ENCODE measurements at places on chromosomes 4 and X.

GRCh38 chr4:7266525-7267292 is 74.4 kb downstream of the SORCS2 start:
- no peak for DNase-seq

DNA sequence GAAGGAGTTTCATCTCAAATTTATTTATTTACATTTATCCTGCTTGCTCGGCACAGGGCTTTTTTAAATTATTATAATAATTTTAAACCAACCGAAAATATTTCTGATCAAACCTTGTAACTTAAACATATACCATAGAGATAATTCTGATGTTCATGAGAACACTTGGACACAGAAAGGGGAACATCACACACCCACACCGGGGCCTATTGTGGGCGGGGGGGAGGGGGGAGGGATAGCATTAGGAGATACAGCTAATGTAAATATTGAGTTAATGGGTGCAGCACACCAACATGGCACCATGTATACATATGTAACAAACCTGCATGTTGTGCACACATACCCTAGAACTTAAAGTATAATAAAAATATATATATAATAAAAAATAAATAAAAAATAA is 2.9 kb downstream of the ANXA5 start:
- no peak for DNase-seq

DNA sequence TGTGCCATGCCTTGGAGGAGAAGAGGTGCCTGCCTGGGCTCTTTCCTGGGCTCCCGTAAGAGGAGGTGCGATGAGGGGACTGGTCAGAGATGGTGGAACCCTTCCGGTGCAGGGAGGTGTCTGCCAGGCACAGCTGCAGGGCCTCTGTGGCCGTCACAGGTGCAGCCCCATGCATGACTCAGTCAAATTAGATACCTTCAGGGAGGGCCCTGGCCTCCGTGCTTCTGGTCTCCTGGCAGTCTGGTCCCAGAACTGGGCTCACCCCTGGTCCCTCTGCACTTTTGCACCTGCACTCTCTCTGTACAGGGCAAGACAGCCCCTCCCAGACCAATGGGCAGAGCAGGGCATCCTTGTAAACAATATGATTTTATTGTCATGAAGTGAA is 49.9 kb upstream of the LRPAP1 start:
- no peak for DNase-seq

- DNase-seq: no peak
Observed at GRCh38 chrX:126770179-126770578, 49.4 kb upstream of the PRR32 start.

DNA sequence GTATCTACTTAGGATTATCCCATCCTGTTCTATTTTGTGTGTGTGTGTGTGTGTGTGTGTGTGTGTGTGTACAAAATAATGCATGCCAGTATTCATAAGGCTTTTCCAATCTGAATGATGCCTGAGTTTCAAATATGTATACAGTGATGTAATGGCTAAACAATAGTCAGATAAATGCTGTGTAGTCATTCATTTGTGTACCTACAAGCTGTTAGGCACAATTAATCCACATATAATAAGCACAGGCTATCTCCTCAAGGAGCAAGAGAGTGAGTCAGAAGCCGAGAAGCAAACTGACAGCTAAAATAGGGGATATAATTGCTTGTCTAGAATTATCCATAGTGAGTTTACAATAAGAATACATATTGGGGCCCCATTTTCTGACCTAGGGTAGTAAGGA is 15.7 kb downstream of the DMD start:
- no peak for DNase-seq

GRCh38 chr4:142845293-142846107 is 601 bp downstream of the INPP4B start:
- DNase-seq: no peak

GRCh38 chr4:38832624-38833528 is 23.7 kb downstream of the TLR6 start:
- DNase-seq: no peak

GRCh38 chr4:40516651-40517050 is 113.0 kb downstream of the RBM47 start:
- no peak for DNase-seq

DNA sequence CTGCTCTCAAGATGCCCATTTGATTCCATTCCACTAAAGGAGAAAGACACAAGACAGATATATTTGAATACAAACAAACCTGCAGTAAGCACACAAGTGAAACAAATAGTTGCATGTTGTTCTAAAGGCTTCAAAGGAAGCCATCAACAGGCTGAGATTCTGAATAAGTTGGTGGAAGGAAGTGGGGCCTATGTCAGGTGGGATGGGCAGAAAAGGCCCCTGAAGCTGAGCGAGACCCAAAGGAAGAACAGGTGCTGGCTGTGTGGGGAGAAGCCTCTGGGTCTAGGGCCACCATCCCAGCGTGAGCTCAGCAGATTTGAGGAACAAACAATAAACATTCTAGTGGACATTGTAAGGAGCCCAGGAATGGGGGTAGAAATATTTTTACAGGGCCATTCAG is 82.4 kb upstream of the PLAC8 start:
- no peak for DNase-seq

DNA sequence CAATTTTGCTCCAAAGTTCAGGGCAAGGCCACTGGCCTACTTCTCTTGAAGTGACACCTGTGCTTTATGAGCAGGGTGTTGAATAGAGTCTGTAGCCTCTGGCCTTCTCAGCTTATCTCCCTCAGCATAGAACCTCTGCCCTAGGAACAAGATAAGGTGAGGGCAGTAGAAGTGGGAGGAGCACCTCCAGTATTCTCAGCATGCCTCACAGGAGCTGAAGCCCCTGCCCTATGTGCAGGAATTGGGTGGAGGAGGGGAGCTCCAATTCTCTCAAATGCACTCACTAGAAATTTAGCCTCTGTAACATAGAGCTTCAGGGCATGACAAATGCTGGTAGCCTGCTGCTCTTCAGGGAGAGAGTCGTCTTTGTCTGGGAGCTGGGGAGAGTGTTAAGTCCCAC is 479.3 kb downstream of the IL1RAPL1 start:
- no peak for DNase-seq

- DNase-seq: no peak
Observed at GRCh38 chr4:89556601-89557305, 249.2 kb upstream of the GPRIN3 start.

DNA sequence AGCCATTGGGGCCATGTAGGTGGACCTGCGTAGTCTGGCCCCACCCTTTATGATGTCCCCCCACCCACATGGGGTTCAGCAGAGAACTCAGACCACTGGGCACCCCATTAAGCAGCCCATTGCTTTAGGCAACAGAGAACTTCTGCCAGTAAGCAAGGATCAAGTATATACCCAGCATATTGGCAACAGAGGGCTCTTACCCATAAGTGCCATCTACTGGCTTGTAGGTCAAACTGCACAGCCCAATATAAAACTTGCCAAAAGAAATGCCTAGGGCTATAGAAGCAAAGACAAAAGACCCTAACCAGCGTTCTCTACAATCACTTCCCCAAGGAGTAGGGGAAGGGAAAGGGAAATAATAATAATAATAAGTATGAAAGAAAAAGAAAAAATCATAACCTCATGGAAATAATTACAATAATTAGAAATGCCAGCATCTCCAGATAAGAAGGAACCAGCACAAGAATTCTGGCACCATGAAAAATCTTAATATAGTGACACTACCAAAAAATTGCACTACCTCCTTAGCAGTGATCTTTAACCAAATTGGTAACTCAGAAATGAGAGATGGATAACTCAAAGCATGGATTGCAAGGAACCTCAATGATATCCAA is 1090.7 kb downstream of the FAT4 start:
- no peak for DNase-seq

DNA sequence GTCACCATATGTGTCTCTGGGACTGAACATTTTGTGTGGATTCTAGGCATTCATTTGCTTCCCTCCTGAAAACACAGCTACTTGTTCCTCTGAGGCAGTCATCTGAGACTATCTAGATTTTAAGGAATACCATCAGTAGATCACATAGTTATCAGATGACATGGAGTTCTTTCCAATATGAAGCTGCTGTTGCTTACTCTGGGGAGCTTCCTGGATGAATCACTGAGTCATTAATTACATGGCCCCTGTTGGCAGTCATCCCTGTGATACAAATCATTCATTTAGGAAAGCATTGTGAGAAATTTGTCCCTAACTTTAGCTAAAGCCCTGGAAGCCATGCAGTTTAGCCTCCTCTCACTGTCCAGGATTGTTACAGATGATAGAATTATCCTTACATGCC is 98.2 kb upstream of the ARSJ start:
- DNase-seq: no peak

DNA sequence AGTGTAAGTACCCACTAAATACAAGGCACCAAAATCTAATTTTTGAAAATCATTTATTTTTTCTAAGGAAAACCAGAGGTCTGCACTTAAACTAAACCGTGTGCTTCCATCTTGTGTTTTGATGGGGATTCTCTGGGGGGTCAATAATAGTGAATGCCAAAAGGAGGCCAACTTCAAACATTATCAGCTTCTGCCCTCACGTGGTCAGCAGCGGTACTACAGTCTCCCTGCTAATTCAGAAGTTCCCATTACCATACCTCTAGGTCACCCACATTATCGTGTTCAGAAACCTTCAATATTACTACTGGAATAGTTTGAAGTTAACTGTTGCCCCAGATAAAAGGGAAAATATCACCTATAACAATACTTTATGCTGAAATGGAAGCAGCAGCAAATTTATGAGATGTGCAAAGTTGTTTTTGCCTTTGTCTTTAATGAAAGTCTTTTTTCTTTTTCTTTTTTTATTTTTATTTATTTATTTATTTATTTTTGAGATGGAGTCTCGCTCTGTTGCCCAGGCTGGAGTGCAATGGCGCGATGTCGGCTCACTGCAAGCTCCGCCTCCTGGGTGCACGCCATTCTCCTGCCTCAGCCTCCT is 17.3 kb downstream of the CTPS2 start:
- no peak for DNase-seq

GRCh38 chr4:61143461-61143860 is 56.7 kb upstream of the ADGRL3 start:
- DNase-seq: no peak

DNA sequence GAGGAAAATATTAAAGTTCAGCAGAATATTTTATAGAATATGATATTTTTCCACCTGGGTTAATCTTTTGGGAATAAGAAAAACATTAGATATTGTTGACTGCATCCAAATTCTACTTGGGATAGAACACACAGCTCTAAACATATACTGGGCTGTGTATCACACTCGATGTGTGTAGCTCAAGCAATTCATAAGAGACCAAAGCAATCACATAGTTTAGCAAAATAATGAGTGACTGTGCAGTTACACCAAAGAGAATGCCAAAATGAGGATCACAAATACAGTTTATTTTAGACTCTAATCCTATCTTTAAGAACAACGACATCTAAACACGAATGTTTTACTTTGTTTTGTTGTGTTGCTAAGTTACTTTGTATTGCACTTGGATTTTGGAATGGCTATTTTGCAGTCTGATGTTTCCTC is 101.2 kb downstream of the CBR4 start:
- no peak for DNase-seq

DNA sequence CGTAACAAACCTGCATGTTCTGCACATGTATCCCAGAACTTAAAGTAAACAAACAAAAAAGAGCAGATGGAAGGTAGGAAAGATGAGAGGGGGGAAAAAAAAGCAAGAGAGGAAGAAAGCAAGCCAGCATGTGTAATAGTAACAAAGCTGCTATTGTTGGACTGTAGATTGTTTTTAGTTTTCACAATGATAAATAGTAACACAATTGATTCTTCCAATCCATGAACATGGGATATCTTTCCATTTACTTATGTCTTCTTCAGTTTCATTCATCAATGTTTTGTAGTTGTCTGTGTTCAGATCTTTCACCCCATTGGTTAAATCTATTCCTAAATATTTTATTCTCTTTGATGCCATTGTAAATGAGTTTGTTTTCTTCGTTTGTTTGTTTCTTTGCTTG is 85.0 kb upstream of the TBC1D9 start:
- no peak for DNase-seq

Data from esophagus muscularis mucosa (tissue), 4 donors.